Immature natural killer cell (primary cell): ENCODE measurements at places on chromosomes 12 and 14. TPM values are rescaled to one million over a fixed set of nuclear protein-coding genes. Genes with fewer than 3 reads are reported as not detected.

GCN1 gene
- 11.3 TPM for polyA plus RNA-seq

SMIM41 gene
- polyA plus RNA-seq: not detected

BCL2L2 gene
- 0.07 TPM for polyA plus RNA-seq

OTOGL gene
- polyA plus RNA-seq: not detected

TAS2R46 gene
- polyA plus RNA-seq: not detected

ATL1 gene
- not detected for polyA plus RNA-seq

NUAK1 gene
- 2.7 TPM for polyA plus RNA-seq

POTEM gene
- not detected for polyA plus RNA-seq

LBHD2 gene
- polyA plus RNA-seq: not detected

TMEM63C gene
- not detected for polyA plus RNA-seq

TMEM117 gene
- 4.0 TPM for polyA plus RNA-seq

DNA sequence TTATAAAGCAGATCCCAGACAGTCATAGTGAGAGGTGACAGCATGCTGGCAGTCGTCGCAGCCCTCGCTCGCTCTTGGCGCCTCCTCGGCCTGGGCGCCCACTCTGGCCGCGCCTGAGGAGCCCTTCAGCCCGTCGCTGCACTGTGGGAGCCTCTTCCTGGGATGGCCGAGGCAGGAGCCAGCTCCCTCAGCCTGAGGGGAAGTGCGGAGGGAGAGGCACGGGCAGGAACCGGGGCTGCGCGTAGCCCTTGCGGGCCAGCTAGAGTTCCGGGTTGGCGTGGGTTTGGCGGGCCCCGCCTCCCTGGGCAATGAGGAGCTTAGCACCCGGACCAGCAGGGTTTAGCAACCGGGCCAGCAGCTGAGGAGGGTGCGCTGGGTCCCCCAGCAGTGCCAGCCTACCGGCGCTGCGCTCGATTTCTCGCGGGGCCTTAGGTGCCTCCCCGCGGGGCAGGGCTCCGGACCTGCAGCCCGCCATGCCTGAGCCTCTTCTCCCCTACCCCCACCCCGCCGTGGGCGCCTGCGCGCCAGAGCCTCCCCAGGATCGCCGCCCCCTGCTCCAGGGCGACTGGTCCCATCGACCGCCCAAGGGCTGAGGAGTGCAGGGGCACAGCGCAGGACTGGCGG, 451.2 kb upstream of the DCN start:
- DNase-seq: no peak

DNA sequence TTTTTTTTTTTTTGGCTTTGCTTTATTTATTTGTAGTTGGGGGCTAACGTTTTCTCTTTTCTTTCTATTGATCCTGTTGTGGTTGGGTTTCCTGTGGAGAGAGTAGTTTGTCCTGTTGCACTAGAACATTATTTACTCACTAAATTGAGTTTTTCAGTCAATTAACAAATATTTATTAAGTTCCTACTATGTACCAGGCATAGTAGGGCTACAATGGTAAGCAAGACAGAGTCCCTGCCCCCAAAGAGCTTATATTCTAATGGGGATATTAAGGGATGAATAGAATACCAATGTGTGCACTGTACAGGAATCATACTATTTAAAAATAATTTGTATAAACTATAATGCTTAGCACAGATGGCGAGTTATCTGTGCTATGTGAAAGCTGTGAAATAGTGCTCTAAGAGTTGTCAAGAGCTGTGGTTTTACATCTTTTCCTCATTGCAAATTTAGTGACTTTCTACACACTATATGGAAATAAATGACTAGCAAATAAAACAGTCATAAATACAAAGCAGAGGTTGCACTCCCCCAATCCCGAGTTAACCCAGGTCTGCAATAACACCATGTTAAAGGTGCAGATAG, 94.9 kb downstream of the GPR135 start:
- no peak for DNase-seq

DNA sequence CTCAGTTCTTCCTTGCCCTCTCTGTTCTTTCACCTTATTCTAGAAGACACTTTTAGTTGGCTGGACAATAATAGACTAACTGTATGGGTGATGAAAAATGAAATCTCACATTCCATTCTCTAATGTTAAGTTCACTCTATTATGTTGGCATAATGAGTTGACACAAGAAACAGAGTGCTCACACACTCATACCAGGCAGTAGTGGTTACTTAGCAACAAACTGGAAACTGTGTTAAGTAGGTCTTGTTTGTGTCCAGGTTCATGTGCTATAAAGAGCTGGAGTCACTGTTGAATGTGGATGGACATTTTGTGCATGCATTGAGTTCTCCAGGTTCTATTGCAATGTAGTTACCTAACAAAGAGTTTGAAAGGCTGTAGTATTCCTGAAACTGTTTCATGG, 16.9 kb upstream of the PPP4R4 start:
- no peak for DNase-seq

- DNase-seq: peak; percentile 68
These were observed 5.2 kb downstream of the SMAGP start for GRCh38 chr12:51265024-51265423.

- no peak for DNase-seq
These were observed 269.0 kb downstream of the SLC15A4 start for GRCh38 chr12:128554546-128555304.

- DNase-seq: no peak
These were observed 1222.3 kb upstream of the SEL1L start for GRCh38 chr14:82755923-82756322.

GRCh38 chr12:14810953-14811483, 3.0 kb downstream of the SMCO3 start:
- no peak for DNase-seq

GRCh38 chr14:80605536-80605935, 336.0 kb downstream of the CEP128 start:
- no peak for DNase-seq

- DNase-seq: no peak
These were observed 74.0 kb downstream of the CLIP1 start for GRCh38 chr12:122348505-122348904.

DNA sequence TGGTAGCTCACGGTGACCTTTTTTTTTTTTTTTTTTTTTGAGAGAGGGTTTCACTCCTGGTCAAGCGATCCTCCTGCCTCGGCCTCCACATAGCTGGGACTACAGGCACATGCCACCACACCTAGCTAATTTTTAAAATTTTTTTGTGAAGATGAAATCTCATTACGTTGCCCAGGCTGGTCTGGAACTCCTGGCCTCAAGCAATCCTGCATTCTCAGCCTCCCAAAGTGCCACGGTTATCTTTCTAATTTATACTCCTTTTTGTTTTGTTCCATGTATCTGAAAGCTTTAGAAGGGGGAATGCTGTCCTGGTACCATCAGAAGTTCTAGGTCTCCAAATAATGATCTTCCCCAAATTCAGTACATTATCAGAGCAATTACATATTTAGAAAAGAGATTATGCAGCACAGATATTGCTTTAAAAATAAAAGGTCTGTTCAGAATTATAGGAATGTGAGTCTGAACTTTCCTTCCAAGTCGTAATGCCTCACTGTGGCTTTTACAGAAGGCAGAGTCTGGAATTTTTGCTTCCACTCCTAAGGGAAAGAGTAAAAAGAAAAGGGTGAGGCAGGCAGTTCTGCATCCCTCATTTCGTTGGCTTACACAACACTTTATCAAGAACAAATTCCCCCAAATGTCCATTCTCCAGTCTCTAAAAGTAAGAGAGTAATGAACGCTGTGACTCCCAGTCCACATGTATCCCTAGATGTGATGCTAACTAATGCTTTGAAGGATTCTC, 73.0 kb downstream of the GCH1 start:
- no peak for DNase-seq

DNA sequence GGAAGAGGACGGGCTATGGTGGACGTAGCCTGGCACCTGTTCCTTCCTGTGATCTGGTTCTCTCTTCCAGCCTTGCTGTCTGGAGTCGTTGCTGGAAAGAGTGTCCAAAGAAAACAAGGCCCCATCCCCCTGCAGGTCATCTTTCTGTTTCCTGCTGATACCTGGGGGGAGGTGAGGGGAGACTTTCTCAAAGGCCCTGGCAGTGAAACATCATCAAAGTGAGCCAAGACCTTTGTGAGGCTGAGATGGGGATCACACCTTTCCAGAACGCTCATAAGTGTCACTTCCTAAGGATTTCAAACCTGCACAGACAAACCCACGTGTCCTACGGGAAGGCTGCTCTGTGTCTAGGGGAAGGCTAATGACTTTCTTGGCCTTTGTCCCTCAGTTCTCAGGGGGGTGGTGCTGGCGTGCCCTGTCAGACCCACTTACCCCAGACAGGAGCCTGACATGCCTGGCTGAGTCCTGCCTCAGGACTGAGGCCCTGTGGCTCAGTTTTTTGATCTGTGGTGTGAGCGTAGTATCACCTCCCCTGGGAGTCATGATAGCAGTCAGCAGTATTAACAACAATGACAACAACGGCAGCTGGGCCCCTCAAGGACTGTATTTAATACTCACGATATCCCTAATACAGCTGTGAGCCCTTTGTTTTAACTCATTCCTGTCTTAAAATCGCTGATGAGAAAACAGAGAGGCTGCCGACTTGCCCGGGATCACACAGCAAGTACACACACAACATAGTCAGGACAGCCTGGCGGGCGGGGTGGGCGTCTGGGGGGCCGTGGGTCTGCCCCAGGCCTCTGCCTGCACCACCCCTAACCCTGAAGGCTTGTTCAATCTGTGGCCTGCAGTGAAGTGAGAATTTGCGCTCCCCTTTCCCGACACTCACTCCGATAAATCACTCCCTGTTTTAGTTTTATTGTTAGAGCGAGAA, 235.2 kb downstream of the SLC41A2 start:
- DNase-seq: no peak

DNA sequence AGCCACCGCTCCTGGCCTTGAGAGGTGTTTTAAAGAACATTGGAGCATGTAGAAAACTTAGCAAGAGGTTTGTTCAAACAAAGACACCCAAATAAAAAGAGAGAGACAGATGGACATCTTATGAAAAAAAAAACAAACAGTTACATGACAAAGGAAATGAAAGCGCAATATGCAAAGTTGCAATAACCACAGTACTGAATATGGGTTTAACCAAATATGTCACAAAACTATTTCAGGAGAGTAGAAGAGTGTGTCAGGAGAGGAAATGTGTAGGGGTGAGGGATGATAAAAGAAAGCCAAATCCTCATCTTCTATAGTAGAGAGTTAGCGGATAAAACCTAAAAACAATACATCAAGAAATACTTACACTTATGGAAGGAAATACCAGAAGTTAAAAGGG, 98.4 kb downstream of the GTF2A1 start:
- DNase-seq: no peak

DNA sequence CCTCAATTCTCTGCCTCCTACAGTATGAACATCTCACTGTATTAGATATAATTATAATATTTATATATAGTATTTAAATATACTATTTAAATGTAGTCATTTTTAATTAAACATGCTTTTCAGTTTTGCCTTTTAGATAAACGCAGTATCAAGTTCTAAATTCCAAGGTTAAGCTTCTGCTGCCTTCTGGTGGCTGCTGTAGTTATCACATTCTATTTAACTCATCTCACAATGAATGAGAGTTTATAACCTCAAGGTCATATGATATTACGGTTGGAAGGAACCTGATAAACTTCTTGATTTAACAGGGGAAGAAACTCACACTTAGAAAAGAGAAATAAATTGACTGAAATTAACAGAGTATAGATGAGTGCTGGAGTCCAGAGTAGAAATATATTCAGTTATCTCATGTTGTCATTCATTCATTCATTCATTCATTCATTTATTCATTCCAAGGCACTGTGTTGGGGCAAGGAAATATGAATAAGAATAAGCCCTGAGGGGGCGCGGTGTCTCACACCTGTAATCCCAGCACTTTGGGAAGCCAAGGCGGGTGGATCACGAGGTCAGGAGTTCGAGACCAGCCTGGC, 31.9 kb downstream of the GUCY2C start:
- peak; percentile 3 for DNase-seq

GRCh38 chr12:10130042-10130441, at the start of gene CLEC7A:
TSS of gene CLEC7A (minus strand) at chr12:10130199. CDS start at chr12:10130082, 117 bp downstream.
- no peak for DNase-seq
